ENCODE measurements at places on chromosomes 7 and 10.

- DNase-seq = no peak
Measured at GRCh38 chr10:3530346-3530745, 254.7 kb downstream of the KLF6 start.

DNA sequence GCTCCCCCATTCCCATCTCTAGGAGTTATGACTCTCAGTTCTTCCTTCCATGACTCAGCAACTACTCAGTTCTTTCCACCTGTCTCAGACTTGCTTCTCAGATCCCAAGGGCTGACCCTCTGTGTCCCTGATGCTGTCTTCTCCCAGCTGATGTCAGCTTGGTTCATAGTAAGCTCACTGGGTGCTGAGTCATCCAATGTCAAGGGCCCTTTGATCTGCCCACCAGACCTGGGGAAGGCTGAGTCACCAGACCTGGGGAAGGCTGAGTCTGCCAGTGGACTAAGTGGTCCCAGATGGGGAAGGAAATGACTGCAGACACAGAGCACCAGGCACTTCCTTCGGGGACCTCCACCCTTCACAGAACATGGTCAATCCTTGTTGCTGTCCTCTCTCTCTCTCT lies 76.1 kb upstream of the ZEB1 start:
- peak; percentile 91 for DNase-seq

DNA sequence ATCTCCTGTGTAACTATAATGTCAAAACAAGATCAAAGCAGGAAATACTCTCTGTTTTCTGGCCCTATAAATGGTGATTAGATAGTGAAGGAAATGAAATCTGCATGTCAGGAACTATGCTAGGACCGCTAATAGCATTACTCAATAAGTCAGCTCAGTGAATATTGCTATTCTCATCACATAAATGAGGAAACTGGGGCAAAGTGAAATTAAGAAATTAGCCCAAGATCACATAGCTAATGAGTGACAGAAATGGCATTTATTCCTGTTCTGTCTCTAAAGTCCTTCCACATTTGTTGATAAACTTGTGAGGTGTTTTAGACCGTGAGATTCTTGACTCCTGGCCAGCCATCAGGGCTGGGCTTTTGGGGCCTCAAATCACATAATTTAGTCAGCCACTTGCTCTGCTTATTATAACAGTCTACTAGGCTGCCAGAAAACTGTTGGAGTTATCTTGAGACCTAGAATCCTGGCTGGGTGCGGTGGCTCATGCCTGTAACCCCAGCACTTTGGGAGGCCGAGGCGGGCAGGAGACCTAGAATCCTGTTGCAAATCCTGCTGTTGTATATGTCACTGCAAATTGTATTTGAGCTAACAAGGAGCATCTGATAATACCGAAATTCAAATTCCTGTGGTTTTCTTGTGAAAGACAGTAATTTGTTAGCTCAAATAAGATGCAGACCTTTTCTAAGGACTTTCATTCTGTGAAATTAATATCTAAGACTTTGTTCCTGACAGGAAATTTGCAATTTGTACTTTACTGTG lies 66.5 kb upstream of the SHTN1 start:
- DNase-seq = peak; percentile 16

DNA sequence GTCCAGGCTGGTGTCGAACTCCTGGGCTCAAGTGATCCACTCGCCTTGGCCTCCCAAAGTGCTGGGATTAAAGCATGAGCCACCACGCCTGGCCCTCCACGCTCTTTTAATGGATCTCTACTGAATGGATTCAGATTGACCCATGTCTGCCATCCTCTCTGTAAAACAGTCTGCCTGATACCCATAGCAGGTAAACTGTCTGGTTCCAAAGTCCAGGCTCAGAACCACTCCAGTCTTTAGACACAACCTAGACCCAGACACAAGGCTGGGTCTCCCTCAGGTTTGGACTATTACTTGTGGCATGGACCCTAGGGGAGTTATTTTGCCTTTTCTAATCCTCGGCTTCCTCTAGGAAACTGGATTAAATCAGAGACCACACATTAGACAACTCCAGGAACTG lies 19.1 kb downstream of the HIP1 start:
- no peak for DNase-seq

DNA sequence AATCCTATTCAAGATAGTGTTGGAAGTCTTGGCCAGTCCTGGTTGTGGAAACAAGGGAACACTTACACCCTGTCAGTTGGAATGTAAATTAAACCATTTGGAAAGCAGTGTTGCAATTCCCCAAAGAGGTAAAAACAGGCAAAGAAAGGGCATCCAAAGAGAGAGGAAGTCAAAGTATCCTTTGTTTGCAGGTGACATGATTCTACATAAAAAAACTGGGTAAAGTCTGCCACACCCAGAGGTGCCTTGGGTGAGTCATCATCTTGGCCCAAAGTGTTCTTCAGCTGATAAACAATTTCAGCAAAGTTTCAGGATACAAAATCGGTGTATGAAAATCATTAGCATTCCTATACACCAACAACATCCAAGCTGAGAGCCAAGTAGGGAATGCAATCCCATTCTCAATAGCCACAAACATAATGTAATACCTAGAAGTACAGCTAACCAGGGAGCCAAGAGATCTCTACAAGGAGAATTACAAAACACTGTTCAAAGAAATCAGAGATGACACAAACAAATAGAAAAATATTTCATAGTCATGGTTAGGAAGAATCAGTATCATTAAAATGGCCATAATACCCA lies 278.7 kb downstream of the SDK1 start:
- DNase-seq = no peak

DNA sequence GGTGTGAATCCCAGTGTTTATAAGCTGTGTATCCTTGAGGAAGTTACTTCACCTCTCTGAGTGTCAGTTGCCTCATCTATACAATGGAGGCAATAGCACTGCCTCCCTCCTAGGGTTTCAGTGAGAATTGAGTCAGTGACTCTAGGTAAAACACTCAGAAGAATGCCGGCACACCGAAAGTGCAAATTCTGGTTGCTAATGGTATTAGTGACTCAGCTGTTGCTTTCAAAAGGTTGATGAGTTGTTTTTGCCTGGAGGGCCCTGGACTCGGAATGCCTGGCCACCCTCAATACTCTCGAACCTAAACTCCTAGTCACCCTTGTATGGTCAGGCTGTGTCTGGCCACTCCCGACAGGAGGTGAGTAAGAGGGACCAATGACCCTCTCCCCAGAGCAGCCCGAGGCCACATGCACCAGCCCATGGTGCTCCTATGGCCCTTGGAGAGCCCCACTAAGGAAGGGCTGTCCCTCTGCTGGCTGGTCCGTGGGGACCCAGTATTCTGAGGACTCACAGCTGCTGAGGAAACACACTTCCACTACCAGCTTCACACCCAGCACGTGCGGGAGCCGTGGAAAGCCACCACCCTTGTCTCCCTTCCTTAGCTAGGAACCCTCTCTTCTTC lies 60.2 kb downstream of the CALML3 start:
- DNase-seq = peak; percentile 98

DNA sequence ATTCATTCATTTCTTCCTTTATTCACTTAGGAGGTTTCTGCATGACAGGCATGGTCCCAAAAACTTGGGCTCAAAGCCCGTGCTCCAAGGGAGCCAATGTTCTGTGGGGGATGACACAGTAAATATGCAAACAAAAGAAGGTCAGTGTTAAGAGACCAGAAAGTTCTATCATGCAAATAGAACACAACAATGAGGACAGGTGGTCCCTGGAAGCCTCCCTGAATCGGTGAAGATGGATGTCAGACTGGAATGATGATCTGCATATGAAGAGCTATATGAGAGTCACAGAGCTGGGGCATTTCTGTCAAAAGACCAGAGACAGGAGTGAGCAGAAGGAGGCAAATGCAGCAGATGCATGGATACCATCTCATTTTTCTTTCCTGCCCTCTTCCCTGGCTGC lies 129.0 kb downstream of the ABCA13 start:
- DNase-seq = no peak

GRCh38 chr10:88388324-88388723 lies 194.8 kb downstream of the RNLS start:
- DNase-seq = no peak

GRCh38 chr10:97683556-97684367 lies 3.3 kb downstream of the AVPI1 start:
- DNase-seq = peak; percentile 67

DNA sequence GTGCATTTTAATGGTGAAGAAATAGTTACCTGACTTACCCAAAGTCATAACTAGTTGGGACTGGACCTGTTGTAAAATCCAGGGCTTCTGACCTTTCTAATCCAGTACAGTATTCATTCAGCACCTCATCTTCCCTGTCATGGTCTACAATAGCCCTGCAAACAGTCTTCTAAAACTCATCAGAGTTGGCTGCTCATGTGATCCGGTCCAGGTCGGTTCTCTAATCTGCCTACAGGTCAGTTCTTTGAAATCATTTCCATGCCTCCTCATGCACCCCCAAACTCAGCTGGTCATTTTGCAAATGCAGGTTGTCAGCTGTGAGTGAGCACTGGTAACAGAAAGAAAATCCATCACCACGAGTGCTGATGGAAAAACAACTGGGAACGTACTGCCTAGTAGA lies 451.6 kb upstream of the GALNT17 start:
- no peak for DNase-seq

- DNase-seq = no peak
Measured at GRCh38 chr7:26046150-26046549, 105.8 kb upstream of the NFE2L3 start.

GRCh38 chr7:141073173-141073640 lies 657 bp upstream of the TMEM178B start:
- peak; percentile 47 for DNase-seq

DNA sequence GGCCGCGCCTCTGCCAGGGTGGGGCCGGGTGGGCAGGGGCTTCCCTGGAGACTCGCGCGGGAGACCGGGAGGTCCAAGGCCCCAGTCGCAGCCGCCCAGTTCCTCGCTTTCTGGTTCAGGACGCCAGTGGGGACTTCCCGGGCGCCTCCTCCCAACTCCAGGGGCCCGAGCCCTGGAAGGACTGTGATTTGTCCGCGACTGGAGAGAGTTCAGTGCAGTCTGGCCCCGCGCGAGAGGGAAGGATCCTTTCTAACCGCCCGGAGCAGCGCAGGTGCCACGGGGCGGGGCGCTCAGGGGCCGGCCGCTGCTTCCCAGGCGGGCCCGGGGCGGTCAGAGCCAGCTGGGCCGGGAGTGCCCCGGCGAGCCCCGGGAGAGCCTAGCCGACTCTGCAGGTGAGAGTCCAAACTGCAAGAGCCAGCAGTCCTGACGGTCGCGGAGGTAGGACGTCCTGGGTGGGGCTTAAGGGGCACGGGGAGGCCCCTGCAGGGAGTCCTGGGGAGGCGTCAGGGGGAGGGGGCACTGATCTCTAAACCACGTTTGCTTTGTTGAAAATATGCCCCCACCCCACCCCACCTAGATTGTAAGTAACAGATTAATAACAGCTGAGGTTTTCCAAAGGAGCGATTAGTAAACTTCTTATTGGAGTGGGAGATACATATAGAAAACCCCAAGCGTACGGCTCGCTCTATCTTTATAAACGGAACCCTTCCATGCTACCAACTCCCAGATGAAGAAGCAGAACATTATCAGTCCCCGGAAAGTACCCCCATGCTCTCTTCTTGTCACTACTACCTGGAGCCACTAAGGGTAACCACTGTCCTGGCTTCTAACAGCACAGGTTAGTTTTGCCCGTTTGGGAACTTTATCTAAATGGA lies 8.2 kb downstream of the NKX2-3 start:
- no peak for DNase-seq

- DNase-seq = no peak
Measured at GRCh38 chr7:126450269-126450671, 802.5 kb downstream of the GRM8 start.

GRCh38 chr7:38070718-38071117 lies 107.3 kb upstream of the STARD3NL start:
- no peak for DNase-seq

GRCh38 chr10:70732569-70732968 lies 52.6 kb downstream of the TBATA start:
- DNase-seq = no peak

DNA sequence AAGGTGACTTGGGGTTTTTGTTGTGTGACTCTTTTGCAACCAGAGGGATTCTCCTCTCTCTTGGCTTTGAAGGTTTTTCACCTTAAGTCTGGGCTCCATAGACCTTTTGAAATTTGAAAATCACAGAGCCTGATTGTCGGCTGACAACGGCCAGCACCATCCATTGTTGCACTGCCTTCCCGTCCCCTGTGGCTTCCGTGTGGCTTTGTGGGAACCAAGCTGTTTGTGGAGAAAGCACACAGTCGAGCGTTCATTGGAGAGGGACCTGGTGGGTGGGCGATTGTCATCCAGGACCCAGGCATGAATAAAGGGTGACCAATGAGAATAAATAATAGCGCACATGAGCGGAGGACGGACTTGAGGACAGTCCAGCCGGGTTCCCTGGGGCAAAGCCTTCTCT lies 7.4 kb upstream of the RAMP3 start:
- DNase-seq = no peak

- no peak for DNase-seq
Measured at GRCh38 chr10:34613491-34613890, 201.6 kb downstream of the PARD3 start.

DNA sequence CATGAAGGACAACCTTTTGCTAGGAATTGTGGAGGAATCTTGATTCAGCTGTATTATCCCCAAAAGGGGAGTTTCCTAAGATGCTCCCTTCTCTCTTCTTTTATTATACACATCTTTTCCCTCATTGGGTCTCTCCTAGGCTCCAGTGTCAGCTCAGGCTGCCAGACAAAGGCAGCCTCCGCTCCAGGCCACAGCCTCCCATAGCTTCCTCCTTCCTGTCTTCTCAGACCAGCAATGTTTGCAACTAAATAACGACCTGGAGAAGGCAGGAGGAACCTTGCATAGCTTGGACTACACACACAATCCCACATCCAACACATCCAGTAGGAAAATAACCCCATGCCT lies 12.3 kb downstream of the SFXN3 start:
- DNase-seq = peak; percentile 29

GRCh38 chr10:133236401-133237240 lies 1.0 kb upstream of the VENTX start:
- DNase-seq = no peak

DNA sequence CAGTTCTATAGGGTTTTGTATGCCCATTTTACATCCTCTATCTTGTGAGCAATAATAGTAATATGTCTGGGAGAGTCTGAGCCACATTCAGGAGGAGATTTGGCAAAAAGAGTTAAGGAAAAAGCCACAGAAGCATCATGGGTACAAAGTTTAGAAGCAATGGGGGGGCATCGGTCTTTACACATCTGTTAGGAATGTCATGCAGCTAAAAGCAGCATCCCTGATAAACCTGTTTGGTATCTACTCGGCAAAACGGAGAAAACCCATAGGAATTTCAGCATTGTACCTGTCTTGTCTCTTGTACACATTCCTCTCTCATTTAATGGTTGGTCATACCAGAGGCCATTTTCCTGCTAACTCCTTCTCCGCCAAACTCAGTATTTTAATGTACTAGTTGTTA lies 12.5 kb upstream of the HERPUD2 start:
- peak; percentile 68 for DNase-seq

- no peak for DNase-seq
Measured at GRCh38 chr10:46053534-46054434, 7.7 kb upstream of the MSMB start.
